NCI-H1092 (cell line): ENCODE measurements at places on chromosomes 4 and X.

DNA sequence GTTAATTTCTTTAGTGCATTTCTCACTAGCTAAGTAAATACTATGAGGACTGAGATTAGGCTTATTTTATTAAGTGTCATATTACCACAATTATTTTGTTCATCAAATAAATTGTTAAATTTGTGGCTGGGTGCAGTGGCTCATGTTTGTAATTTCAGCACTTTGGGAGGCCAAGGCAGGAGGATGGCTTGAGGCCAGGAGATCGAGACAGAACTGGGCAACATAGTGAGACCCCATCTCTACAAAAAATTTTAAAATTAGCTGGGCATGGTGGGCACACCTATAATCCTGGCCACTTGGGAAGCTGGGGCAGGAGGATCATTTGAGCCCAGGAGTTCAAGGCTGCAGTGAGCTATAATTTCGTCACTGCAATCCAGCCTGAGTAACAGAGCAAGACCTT lies 6.8 kb downstream of the SEC24D start:
- no peak for DNase-seq

GRCh38 chrX:54423161-54423888 lies 16.9 kb upstream of the TSR2 start:
- DNase-seq, result no peak

DNA sequence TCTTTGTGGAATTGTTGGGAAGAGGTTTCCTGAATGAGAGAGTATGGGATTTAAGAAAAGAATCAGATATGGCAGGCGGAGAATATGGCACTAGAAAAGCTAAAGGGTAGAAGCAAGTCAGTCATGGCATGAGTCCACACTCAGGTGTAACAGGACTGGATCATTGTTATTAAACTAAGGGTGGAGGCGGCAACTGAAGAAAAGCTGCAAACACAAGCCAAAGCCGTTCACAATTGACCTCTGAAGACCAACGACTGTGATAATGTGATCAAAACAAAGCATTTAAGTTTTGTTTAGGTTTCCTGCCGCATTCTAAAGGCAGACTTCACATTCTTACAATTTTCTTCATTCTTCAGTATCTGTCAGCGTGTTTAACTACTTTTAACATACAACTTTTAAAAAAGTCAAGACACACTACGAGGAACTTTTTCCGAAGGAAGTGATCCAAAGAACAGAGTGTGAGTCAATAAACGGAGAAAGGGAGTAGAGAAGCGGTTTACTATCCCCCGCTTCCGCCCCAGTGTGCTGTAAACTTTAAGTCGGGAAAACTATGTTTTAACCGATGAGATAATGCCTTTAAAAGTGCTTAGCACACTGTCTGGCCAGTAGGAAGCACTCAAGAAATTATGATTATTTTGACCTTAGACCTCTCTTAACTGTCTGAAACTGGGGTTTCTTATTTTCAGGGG lies 909 bp upstream of the SLAIN2 start:
- DNase-seq, result no peak

- no peak for DNase-seq
These were observed 37.5 kb downstream of the TBC1D19 start for GRCh38 chr4:26621366-26621765.

DNA sequence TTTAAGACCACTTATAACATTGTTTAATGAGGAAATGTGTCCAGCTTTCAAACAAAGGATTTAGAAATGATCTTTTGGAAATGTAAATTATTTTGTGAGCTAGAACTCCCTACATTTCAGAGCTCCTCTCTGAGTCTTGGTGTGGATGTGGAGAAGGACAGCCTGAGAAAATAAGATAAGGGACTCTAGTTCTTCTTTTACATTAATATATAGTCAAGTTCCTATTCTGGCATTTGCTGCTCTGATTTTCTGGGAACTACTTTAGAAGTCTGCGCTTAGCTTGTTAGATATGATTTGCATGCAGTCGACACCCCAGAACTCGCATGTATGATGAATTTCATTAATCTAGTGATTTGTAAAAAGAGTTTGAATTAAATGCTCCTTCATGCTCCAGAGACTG lies 45.5 kb downstream of the TSPAN7 start:
- no peak for DNase-seq

- DNase-seq, result no peak
These were observed 544.3 kb downstream of the TRIML1 start for GRCh38 chr4:188683571-188683970.

GRCh38 chr4:26360864-26361263 lies 40.0 kb downstream of the RBPJ start:
- no peak for DNase-seq

- DNase-seq, result no peak
These were observed 319.7 kb downstream of the PCDH18 start for GRCh38 chr4:137212601-137213000.

GRCh38 chr4:144347121-144347520 lies 206.6 kb upstream of the GYPA start:
- DNase-seq, result no peak

GRCh38 chrX:21374994-21375707 lies 933 bp downstream of the CNKSR2 start:
- no peak for DNase-seq

- peak; percentile 17 for DNase-seq
These were observed 93.1 kb downstream of the SORCS2 start for GRCh38 chr4:7285244-7286094.

- DNase-seq, result no peak
These were observed 465.4 kb downstream of the TMA16 start for GRCh38 chr4:163959932-163960331.

- DNase-seq, result no peak
These were observed 222.4 kb downstream of the APBB2 start for GRCh38 chr4:40991908-40992307.

- DNase-seq, result no peak
These were observed 313.0 kb upstream of the SLC7A11 start for GRCh38 chr4:138555108-138555507.

DNA sequence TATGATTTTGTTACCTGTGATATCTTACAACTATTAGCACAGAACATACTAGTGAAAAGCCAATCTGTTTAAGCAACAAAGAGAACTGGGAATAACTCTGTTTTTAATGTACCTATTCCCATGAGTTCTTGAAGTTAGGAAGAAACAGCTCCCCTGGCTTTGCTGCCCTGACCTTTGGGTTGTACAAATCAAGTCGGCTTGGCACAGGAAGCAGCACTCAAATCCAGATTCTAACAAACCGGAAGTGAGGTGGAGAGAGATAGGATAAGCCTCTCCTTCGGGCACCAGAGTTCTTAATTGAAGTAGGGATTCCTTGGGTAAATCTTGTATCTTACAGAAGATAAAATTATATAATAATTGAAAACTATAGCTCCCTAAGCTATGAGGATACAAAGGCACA lies 144.8 kb upstream of the CPEB2 start:
- DNase-seq, result no peak

DNA sequence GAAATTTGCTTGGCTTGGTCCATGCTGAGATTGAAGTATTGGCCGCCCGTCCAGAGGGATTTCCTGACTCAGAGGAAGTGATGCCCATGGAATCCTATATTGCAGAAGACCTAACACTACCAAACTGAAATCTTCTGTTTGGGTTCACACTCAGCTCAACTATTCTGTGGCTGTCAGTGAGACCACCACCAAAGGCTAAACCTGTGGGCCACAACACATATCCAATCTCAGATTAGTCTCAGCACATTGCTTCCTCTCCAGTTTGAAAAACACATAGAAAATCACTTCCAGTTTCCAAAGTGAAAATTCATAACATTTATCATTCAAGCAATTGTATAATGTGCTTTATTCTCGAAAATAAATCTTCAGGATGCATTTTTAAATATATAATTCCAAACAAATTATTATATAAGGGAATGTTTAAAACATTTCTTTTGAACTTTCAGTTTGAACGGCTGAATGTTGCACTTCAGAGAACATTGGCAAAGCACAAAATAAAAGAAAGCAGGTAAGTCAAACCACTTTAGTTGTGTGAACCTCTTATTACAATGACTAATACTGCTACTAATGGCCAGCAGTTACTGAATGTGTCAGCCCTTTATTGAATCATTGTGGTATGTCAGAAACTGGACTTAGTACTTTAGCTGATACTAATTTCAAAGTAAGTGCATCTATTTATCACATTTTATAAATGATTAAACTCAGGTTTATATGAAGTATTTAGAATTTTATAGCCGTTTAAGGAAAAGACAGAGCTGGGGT lies 37.0 kb downstream of the GUCY1A1 start:
- DNase-seq, result no peak

DNA sequence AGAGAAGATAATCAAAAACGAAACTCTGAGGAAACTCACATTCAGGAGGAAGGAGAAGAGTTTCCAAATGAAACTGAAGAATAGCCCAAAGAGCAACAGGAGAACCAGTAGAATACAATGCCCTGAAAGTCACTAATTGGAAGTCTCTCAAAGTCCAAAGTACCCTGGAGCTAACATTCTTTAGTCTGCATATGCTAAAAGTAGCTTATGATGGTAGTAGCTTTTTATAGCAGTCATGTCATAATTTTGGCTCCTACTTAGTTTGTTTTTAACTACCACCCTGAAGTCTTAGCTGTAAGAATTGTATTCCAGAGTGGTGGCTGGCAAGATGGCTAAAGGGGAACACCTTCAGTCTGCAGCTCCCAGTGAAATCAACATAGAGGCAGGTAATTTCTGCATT lies 100.3 kb upstream of the FGF16 start:
- no peak for DNase-seq

GRCh38 chrX:23902419-23902818 lies 5.3 kb downstream of the APOO start:
- no peak for DNase-seq

- DNase-seq, result no peak
These were observed 187.6 kb upstream of the GPC4 start for GRCh38 chrX:133602881-133603280.

- no peak for DNase-seq
These were observed 74.4 kb upstream of the DYNLT3 start for GRCh38 chrX:37921758-37922157.

DNA sequence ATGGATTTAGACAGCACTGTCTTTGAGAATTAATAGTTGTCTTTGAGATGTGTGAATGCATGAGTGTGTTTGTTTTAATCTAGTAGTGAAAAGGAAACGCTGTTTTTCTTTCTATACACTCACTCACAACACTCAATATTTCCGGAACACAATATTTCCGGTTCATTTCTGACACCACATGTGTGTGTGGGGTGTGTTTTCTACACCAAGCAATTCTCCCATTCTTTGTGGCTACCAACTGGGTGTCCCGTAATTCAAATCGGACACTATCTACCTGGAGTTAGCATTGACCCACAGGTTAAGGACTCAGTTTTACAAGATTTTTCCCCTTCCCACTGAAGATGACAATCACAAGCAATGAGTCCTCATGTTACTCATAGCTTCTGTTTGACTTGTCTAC lies 113.9 kb downstream of the SNCA start:
- no peak for DNase-seq

DNA sequence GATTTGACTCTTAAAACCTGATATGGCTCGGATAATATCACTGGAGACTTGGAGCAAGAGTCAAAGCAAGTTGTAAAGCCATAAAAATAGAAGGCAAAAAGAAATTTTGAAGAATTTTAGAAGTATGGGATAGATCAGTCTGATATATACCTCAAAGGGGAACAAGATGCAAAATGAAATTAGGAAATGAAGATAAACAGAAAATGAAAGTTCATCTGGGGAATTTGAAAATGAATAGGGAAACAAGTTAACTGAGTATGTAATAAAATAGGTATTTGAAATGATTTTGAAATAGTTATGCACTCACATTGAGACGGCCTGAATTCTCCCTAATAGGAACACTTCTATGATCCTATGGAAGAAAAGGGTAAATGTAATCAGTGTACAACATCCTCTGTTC lies 5.7 kb downstream of the CYP2U1 start:
- no peak for DNase-seq

DNA sequence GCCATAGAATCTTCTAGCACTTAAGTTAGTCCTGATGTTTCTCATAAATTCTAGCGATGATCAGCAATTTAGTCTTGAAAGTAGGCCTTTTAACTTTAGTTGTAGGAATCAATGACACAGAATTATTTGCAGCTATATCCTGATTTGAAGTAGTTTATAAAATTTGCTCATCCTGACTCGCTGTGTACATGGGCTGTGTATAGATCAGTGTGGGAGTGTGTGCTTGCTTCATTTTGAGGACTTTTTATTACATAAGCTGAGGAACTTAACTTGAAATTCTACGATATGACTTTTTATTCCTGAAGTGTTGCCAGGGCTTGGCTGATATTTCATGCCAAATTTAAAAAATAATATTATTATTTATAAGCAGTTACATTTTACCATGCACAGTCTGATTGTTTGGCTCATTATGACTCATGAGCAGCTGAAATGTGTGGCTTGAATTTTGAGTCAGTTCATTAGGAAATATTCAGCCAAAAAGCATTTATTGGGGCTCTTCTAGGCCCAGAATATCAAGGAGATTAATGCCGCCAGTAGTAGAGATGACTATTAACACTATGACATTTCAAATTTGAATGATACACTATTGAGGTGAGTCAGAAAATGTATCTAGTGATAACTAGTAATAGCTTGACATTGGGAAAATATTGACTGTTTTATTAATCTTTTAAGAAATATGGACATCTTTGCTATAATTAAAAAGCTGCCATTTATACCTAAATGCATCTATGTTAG lies 128.9 kb upstream of the LIMCH1 start:
- DNase-seq, result no peak

DNA sequence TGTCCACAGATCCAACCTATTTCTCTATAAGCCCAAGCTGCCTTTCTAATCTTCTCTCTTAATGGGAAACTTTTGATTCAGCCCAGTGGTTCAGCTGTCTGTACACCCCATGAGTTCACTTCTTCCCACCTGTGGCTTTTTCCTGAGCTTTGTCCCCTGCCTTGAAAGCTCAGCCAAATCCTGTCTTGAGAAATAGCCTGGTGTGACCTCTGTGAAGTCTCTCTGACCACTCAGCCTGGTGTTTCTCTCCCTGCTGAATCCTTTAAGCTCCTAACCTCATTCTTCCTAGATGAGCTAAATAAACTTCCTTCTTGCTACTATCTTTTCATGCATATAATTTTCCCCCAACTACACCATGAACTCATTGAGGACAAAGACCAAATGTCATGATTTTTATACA lies 15.2 kb upstream of the HERC5 start:
- DNase-seq, result no peak

GRCh38 chr4:126976850-126977632 lies 655.7 kb upstream of the INTU start:
- no peak for DNase-seq

- DNase-seq, result no peak
These were observed 32.8 kb upstream of the TMPRSS11A start for GRCh38 chr4:67996127-67996526.

GRCh38 chr4:67909905-67910584 lies 26.2 kb upstream of the TMPRSS11D start:
- DNase-seq, result no peak

GRCh38 chr4:22099896-22100295 lies 151.3 kb upstream of the KCNIP4 start:
- DNase-seq, result no peak
